ENCODE measurements at places on chromosomes 4 and X.

- DNase-seq, result no peak
Measured at GRCh38 chr4:36891971-36892370, 352.6 kb upstream of the NWD2 start.

GRCh38 chr4:105352826-105353225 is 121.0 kb downstream of the PPA2 start:
- DNase-seq, result no peak

DNA sequence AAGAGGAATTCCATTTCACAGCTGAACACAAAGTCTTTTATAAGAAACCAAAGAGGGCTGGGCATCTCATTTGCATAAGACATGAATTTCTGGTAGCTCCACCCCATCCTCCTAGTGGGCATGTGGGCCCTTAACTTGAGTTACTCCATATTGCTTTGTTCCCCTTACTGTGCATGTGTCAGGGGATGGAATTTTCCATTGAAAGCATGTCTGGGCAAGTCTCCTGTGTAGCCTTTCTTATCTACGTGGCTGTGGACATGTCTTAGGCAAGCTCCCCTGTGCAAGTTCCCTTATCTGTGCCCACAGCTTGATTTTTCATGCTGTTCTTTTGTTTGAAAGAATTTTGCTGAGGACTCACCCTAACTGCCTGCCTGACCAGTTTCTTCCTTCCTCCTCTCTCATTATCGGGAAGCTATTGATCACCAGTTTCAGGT is 123.5 kb upstream of the JADE1 start:
- DNase-seq, result no peak

GRCh38 chr4:5722328-5722727 is 11.3 kb downstream of the EVC start:
- DNase-seq, result no peak

DNA sequence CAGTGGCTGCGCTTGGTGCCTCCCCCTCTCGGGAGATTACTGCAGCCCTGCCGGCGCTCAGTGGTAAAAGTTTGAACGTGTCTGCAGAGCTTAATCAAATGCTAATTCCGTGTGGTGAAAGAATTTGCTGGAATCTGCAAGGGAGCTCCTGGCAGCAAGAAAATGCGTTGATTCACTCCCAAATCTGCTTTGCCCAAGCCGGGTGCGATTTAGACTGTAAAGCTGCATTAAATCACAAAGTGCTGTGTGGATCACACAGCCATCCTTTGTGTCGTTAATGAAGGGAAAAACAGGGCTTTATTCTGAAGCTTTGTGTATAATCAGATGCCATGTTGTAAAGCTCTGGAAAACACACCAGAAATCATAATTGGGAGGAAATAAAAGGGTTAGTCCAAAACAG is 444.1 kb downstream of the BCOR start:
- no peak for DNase-seq

DNA sequence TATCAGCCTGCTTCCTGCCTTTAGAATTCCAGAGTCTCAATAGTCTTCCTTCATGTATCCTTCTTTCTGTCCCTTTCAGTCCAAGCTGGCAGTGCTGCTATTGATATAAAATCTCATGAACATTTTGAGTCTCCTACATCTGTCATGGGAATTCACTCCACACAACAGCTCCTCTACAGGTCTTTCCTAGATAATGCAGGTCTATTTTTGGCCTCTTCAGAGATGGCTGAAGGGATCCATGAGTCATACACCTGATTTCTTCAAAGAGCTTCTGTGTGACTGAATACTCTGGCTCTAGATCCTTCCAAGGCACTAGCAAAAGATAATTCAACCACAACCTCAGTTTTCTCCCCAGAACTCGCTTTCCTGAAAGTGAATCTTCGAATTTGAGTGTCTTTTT is 115.4 kb downstream of the STPG2 start:
- no peak for DNase-seq

DNA sequence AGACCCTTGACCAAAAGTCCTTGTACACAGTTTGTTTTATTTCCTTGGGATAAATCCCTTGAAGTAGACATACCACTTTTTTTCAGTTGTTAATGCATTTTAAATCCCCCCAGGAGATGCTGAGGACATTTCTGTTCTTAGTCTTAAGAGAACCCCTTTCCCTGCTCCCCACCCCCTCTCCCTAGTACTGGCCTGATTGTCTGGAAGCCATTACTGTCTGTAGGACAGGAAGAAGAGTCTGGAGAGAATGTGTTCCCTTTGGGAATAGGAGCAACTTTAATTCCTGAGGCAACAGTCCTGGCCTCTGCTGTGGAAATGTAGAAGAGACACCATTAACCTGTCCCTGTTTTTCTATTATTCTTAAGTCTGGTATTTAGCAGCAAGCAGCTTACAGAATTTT is 52.3 kb upstream of the TMEM131L start:
- no peak for DNase-seq

DNA sequence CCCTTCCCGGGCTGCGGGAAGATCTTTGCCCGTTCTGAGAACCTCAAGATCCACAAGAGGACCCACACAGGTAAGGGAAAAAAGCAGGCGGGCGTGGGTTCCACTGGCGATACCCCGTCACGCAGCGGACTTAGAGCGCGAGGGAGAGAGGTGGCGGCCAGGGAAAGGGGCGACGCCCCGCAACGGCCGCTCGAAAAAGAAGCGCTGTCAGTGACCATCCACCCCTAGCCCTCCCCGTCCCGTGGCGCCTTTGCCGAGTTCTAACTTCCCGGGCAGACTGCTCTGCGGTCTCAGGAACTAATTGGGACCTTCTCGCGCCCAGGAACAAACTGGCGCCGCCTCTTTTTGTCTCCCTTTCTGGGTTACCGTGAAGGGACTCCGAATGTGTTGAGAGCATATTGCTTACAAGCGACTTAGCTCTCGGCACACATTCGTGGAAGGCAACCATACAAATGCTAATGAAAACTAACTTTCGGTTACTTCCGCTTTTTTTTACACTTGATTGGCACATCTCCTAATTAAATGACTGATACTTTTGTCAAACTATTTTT is 1.8 kb downstream of the ZIC3 start:
- DNase-seq, result no peak

DNA sequence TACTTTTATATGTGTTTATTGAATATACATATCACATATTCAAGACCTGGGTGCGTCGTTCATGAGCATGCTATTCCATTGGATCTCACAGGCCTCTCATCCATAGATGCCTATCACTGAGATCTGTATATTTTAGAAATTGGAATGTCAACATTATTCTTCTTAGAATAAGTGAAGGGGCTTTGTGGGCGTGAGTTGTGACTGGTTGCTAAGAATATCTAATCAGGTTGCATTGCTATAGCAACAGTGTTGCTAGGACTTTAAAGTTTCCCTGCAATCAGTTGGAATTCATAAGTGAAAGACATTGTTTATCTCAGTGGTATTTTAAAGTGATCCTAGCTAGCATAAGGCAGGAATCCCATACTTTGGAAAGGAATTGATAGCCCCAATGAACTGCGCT is 36.7 kb upstream of the ANK2 start:
- DNase-seq, result no peak

GRCh38 chr4:126071346-126072333 is 756.9 kb downstream of the FAT4 start:
- DNase-seq, result no peak

- DNase-seq, result no peak
Measured at GRCh38 chr4:88584471-88584900, 7.8 kb upstream of the HERC3 start.

- DNase-seq, result no peak
Measured at GRCh38 chr4:101321481-101322042, 25.8 kb downstream of the PPP3CA start.

- no peak for DNase-seq
Measured at GRCh38 chrX:19640693-19641374, 125.5 kb upstream of the MAP3K15 start.

- DNase-seq, result peak; percentile 0
Measured at GRCh38 chrX:105876658-105877057, 54.3 kb downstream of the NRK start.

GRCh38 chr4:184388106-184388505 is 86.2 kb downstream of the IRF2 start:
- DNase-seq, result no peak

DNA sequence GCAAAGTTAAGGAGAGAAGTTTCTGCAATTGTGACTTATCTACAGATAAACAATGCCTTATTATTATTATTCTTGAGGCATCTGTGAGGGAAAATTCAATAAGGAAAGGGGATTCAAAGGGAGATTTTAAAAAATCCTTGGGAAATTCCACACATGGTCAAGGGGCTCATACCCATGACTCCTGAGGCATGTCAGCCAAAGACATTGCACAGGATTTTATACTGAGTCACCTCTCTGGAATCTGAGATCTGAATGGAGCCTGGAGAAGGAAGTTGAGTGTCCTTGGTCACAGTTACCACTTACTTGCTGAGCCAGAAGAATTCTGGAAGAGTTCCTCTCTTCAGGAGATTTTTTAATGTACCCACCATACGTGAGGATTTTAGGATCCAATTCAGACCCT is 14.4 kb upstream of the CXCL8 start:
- peak; percentile 4 for DNase-seq

DNA sequence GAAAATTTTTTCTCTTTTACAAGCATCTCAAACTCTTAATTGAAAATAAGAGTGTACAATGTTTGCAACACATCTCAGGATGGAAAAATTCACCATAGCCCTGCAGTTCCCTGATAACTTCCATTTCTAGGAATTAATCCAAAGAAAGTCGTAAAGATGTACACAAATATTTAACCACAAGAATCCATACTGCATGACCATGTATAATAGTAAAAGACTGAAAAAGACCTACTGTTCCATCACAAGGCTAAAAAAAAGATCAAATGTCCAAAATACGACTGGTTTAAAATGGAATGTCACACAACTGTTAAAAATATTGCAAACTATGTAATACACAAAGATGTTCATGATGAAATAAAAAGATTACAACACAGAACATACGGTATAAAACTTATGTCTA is 32.1 kb downstream of the HUWE1 start:
- DNase-seq, result no peak

- DNase-seq, result no peak
Measured at GRCh38 chr4:153735906-153736461, 23.8 kb downstream of the RNF175 start.

GRCh38 chr4:661881-662761 is 12.0 kb downstream of the ATP5ME start:
- DNase-seq, result no peak

GRCh38 chr4:111963158-111963700 is 182.0 kb upstream of the FAM241A start:
- no peak for DNase-seq

- DNase-seq, result no peak
Measured at GRCh38 chrX:11478911-11479310, 185.7 kb downstream of the AMELX start.

DNA sequence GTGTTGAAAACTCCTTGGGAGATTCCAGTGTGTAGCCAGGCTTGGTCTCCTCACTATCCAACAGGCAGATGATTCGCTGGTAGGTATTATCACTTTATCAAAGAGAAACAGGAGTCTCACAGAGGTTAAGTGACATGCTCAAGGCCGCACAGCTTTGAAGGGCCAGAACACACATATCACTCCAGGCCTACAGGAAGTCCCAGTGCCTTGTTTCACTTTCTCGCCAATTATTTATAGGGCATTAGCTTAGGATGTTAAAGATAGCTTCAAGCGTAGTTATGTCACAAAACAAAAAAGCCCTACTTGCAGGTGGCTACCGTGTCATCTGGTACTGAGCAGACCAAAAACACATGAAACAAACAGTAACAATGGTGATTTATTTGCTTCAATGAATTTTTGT is 13.2 kb downstream of the ATP8A1 start:
- no peak for DNase-seq

DNA sequence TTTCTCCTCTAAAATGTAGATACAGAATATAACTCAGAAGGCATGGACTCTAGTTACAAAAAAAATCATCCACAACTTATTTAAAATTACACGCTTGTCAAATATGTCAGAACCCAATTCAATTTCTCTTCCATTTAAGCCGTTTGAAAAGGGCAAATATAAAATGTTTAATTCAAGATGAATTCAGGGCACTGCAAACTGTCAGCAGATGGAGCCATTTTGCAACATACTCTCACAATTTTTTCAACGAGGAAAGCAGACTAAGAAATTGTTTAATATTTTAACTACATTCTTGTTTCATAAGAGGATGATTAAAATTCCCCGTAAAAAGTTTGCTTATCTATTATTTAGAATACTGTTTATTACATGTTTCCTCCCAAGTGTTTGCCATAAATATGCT is 321.3 kb upstream of the CPXCR1 start:
- no peak for DNase-seq

DNA sequence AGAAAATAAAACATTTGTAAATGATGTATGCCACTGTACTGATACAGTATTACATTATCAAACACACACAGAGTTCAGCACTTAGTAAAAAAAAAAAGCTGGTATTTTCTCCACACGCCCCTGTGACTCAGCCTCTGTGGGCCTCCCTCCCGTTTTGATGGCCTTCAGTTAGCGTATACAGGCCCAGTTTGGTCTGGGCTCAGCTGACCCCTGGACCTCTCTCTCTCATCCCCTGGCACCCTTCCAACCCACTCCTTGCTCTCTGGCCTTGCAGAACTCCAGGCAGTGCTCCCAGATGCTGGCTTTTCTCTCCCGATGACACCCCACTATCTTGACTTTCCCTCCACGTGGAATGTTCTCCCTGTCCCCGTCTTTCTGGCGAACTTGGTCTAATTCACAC is 89.0 kb upstream of the LIMCH1 start:
- no peak for DNase-seq

- no peak for DNase-seq
Measured at GRCh38 chr4:52933738-52934137, 71.6 kb downstream of the RASL11B start.

- DNase-seq, result no peak
Measured at GRCh38 chrX:48938721-48939425, 18.5 kb downstream of the OTUD5 start.

DNA sequence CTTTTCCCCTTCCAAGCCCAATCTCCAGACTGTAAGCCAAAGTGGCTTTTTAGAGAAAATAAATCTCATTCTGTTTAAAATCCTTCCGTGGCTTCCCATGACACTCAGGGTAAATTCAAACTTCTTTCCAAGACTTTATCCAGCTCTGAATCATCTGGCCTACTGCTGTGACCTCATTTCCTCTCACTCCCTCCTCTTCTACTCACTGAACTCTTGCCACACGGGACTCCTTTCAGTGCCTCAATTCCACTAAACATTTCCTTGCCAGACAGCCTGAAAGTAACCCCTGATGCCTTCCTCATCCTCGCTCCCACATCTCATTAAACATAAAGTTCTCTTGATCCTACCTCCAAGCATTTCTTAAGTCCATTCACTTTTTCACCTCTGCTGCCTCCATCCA is 27.8 kb upstream of the RNF128 start:
- DNase-seq, result no peak

DNA sequence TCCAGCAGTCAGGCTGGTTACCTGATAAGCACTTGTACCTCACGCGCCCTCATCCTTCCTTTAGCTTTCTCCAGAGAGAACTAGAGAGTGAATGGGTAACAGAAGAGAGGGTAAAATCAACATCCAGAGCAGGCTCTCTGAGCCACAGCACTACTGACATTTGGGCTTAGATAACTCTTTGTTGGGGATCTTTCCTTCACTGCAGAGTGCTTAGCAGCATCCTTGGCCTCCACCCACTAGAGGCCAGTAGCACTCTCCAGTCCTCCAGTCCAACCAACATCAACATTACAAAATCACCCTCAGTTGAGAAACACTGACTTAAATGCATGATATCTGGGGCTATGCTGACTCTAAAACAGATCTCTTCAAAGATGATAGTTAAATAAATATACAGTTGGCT is 220.7 kb downstream of the TACR3 start:
- DNase-seq, result no peak

- no peak for DNase-seq
Measured at GRCh38 chr4:106418444-106418843, 49.9 kb upstream of the GIMD1 start.
